8988T (cell line): ENCODE measurements at places on chromosomes 7 and 10.

- no peak for DNase-seq
Observed at GRCh38 chr7:57769958-57770357, 320.0 kb downstream of the ZNF716 start.

GRCh38 chr10:72186258-72186981 lies 29.4 kb upstream of the ANAPC16 start:
- DNase-seq, result no peak

- no peak for DNase-seq
Observed at GRCh38 chr10:68811314-68812009, 15.9 kb upstream of the STOX1 start.

GRCh38 chr10:46318799-46319198 lies 32.0 kb downstream of the ANTXRL start:
- DNase-seq, result no peak

GRCh38 chr7:55552320-55553023 lies 19.8 kb downstream of the VOPP1 start:
- no peak for DNase-seq

GRCh38 chr10:67603701-67604100 lies 92.3 kb downstream of the CTNNA3 start:
- DNase-seq, result no peak

DNA sequence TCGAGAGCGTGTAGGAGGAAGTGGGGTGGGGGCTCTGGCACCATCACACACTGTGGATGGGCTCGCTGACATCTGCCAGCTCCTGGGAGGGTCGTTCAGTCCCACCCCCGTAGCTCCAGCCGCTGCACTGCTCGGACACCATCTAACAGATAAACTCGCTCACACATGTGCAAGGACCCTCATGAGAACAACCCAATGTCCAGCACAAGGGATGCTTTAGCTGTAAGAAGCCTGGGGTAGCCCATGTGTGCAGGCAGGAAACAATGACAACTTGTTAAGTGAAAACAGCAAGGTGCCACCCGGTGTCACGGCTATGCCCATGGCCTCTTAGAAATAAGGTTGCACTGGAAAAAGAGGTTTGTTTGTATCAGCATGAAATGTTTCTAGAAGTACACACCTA lies 14.1 kb downstream of the OGDHL start:
- no peak for DNase-seq

DNA sequence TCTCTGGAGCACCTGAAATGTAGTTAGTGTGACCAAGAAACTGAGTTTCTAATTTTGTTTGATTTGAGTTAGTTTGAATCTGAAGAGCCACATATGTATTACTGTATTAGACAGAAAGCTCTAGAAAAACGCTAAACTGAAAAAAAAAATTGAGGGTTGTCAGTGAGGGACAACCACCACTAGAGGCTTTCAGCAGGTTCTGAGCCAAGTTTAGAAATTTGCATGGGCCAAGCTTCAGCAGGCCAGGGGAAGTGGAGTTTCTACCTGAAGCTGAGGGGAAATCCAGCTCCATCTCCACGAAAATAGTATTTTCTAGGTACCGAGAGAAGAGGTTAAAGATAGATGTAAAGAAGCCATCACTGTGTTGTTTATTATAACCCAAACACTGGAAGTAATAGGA lies 77.9 kb upstream of the PLXNA4 start:
- DNase-seq, result no peak

GRCh38 chr7:139659922-139660316 lies 117.9 kb downstream of the HIPK2 start:
- DNase-seq, result no peak

DNA sequence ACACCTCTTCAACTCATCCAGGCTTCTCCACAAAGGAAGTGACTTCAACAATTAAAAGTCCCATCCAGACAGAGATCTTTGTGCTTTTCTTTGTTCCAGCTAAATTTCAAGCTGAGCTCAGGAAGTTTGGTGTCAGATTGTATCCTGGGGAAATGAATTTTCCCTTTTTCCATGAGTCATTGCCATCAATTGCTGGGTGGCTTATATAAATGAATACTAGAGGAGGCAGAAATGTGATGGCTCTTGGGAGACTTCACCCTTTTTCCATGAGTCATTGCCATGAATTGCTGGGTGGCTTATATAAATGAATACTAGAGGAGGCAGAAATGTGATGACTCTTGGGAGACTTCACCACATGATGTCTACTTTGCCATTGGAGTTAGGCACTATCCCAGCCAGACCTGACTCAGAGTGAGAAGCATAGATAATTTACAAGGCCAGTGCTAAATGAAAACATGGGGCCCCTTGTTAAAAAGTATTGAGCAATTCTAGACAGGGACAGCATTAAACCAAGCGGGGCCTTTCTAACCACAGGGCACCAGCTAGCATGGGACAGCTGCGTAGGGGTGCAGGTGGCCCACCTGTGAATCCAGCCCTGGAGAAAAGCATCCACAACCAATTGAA lies 339.2 kb upstream of the PODXL start:
- no peak for DNase-seq

DNA sequence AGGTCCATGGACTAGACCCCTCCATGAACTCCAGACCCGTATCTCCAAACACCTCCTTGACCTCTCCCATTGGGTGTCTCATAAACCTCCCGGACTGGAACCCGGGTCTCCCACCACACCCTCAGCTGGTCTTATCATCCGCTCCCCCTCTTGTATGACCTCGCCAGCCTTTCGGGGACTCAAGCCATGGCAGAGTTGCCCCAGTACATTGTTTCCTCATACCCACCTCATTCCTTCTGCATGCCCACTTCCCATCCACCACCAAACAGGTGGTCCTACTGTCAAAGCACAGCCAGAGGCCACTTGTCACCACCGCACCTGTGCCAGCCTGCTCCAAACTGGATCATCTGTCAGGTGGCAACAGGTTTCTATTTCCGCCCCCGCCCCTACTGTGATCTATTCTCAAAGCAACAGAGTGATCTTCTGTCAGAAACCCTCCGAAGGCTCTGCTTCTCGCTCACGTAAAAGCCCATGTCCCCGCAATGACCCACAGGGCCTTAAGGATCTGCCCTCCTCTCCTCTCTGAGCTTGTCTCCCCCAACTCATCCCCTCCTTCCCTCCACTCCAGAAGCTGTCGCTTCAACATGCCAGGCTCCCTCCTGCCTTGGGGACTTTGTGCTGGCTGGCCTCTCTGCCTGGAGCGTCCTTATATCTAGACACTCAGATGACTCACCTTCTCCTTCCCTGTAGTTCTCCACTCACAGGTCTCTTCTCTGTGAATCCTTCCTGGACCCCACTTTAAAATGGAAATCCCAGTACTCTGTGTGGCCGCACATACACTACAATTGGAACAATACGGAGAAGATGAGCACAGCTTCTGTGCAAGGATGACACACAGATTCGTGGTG lies 22.8 kb upstream of the PRKAG2 start:
- DNase-seq, result no peak

DNA sequence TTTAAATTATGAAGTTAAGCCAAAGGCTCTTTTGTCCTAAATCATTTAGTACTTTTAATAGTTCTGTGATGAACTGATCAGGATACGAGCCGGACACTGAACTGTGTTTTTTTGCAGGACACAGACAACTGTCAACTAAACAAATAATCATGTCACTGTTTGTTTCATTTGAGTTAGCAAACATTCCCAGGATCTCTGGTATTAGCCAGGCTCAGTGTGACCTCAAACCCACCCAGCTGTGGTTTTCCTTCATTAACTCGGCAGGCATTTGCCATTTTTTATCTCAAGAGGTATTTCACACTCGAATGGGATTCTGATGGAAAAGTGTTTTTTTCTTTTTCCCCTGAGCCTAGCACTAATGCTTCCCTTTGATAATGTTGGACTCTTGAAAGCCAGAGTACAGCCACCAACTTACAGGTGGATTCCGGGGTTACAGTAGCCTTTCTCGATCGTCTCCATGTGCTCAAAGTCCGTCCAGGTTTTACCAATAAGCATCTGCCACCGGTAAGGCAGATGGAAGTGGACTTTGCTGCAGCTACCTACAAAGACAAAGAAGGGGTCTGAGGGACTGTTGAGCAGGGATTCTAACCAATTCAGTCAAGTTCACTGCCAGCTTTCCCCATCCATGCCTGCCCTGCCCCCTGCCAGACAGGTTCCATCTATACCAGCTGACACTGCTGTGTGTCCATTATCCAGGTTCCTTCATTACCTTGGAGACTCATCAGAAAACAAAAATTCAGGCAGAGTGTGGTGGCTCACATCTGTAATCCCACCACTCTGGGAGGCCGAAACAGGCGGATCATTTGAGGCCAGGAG lies 33.4 kb downstream of the ZC3HAV1 start:
- no peak for DNase-seq

GRCh38 chr10:104309980-104310978 lies 28.0 kb downstream of the ITPRIP start:
- DNase-seq, result no peak

GRCh38 chr10:44993226-44993921 lies 7.3 kb upstream of the ZNF22 start:
- no peak for DNase-seq

- no peak for DNase-seq
Observed at GRCh38 chr7:138282997-138283396, 177.1 kb upstream of the TRIM24 start.

- DNase-seq, result peak; percentile 54
Observed at GRCh38 chr10:42753507-42754154, 29.0 kb upstream of the BMS1 start.

DNA sequence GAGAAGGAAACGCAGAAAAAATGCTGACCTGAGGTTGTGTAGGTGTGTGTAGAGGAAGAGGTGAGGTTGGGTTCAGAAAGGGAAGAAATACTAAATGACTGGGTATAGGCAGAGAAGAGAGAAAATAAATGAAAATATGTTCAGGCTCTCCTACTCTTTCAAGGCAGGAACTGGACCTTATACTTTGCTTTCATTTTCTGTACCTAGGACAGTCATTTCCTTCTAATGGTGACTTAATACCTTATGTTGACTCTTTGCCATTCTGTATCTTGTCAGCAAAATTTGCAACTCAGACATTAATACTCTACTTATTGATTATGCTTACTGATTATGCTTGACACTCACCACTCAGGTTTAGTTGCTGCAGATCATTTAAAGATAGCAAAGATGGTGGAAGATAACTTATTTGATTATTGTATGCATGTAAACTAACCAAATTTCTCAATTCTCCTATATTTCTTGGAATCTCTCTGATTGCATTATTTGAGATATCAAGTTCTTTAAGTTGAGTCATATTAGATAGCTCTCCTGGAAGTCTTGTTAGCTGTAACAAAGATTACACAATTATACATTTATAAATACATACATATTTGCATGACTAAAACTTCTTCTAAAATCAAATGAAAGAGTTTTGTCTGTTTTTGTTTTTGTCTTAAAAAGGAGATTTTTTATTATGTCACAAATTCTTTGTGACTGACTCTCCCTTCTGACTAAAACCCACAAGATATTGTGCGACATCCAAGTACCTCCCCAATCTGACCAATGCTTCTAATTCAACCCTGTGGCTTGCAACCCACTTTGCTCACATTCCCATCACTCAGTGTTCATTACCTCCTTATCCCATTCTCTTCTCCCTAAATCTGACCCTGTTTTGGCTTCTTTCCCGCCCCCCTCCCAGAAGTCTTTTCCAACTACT lies 20.0 kb downstream of the LRRD1 start:
- no peak for DNase-seq

DNA sequence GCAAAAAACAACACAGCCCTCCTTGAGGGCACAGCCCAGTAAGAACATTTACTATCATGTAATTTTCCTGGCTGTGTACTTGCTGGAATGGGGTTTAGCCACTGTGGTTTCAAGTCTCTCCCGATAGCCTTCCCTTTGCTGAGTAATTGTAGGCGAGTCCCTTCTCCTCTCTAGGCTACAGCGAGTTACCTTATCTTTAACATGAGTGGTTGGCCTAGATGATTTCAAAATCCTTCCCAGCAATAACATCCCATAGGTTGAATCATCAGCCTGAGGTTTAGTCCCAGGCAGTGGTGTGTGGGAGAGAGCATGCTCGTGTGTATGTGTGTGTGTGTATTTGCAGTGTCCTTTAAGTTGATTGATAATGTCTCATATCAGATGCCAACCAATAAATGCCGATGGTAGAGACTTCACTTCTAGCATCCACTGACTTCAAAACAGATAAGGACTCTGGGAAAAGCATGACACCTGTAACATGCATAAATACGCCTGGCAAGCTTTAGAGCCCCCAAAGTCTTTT lies 142.9 kb upstream of the ZMIZ1 start:
- DNase-seq, result no peak

DNA sequence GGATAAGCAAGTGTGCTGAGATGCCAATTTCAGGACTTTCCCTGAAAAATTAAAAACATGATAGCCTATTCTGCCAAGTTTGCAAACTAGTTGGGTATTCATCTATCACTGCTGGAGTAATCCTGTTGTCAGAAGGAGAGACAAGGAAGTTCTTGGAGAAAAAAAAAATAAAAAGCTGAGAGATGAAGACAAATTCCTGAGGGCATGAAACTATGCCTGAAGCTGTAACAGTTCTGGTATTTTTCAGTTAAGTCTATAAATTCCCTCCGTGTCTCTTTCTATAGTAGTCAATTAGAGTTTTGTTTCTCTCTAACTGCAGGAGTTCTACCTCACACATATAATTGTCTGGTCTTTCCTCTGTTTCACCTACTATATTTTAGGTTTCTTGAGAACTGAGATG lies 95.7 kb downstream of the DGKB start:
- DNase-seq, result no peak

DNA sequence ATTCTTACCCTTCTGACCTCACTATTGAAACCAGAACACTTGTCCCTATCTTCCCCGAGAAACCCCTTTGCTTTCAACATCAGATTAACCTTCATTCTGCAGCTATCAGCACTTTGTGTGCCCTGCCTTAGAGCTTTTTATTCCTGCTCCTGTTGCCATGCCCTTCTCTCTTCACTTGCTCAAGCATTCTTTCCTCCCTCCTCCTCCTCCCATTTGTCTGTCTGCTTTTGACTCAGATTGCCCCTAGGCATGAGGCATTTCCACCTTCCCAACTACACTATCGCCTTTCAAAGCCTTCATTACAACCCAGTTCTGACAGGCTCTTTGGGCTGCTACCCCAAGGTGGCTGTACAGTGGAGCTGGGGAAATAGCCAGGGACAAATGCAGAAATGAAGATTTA lies 143.3 kb downstream of the SLC25A13 start:
- DNase-seq, result no peak

DNA sequence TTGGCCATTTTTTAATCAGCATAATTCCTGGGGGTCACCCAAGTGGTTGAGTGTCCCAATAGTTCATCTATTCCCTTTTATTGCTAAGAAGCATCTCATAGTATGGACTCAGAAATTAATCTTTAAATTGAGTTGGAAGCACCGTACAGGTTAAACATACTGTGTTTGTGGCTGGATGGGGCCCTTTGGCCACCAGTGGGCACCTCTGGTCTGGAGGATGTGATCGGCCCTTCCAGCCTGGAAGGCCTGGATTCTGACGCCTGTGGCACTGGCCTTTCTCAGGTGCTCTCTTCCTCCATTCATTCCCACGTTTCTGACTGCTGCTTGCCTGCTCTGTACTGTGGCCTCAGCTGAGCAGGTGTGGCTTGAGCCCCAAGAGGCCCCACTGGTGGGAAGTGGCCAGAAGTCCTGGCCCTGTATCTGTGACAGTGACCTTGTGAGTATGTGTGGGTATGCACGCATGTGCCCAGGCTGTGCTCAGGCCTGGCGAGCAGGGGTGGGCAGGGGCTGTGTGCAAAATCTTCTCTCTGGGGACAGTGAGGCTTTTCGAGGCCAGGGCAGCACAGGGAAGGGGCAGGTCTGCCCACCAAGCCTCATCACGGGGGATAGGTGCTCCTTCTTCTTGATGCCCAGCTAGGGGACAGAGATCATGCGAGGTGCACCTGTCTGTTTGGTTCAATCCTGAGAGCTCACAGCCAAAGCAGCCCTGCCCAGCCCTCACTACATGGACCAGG lies 30.1 kb downstream of the LDB3 start:
- DNase-seq, result no peak

- no peak for DNase-seq
Observed at GRCh38 chr7:39407137-39407536, 159.1 kb upstream of the YAE1 start.

GRCh38 chr7:81501220-81501619 lies 268.6 kb downstream of the HGF start:
- no peak for DNase-seq
